Left ventricle myocardium inferior (tissue), 1 donor: ENCODE measurements at places on chromosomes 6 and 20.

GRCh38 chr20:44089987-44090674, 96.9 kb downstream of the JPH2 start:
- DNase-seq, result no peak

DNA sequence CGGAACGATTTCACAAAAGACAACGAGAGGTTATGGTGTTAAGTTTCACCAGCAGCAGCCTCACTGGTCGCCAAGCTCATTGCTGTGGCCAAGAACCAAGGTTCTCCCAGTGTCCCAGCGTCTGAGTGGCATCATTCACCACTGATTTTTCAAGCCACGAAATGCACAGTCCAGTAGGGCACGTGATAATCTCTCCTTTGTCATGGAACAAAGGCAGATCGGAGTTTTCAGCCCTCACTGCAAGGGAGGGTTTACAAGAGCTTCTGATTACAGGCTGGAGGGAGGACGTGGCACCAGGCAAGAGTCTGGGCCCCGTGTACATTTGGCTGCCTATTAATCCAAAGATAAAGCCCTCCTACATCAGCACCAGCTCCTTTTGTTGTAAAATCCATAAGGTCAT, 2.0 kb downstream of the CD24 start:
- DNase-seq, result no peak

DNA sequence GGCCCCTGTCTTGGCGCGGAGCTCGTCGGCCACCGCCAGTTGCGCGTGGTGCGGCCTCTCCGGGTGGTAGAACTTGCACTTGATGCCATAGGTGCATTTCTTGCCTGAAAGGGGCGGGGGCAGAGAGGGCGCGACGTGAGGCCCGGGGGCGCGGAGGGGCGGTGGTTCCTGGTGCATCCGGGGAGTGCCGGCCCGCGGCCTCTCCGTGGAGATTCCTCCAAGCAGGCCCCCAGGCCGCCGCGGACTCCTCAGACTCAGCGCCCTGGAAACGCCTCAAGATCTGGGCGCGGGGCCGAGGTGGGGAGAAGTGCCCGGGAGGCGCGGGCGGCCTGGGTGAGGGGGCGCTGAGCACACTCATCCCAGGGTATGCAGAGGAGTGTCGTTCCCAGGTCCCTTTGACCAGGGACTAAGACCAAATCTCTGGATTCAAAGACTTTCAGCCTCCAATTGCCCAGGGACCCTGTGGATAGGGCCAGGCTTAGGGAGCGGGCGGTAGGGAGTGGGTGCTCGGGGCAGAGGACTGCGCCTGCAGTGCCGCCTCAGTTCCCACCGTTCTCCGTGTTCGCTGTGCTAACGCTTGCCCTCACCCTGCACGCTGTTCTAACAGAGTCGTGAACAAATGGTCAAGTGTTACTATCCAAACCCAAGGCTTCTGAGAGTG, 33.3 kb downstream of the ZC3H12D start:
- DNase-seq, result peak; percentile 36

GRCh38 chr20:50350510-50351249, 159.5 kb upstream of the PTPN1 start:
- DNase-seq, result no peak

DNA sequence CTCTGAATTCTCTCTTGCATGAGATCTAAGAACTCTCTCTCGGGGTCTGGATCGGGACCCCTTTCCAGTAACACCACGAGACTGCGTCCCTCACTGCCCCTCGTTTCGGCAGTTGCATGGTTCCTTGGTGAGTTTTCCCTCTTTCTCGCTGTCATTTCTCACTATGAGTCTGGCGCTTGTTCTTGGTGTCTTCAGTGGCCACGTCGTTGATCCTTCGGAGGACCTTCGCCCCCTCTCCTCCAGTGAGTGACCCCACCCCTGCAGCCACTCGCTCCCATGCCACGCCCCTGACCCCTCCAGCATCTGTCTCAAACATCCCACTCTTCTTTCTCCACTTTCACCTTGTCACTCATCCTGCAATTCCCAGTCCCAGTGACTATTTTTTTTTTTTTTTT, 23.0 kb downstream of the SYNJ2 start:
- peak; percentile 11 for DNase-seq

GRCh38 chr6:79898076-79898475, 49.3 kb downstream of the ELOVL4 start:
- DNase-seq, result no peak

- no peak for DNase-seq
Measured at GRCh38 chr6:48747040-48747439, 636.0 kb upstream of the PTCHD4 start.

DNA sequence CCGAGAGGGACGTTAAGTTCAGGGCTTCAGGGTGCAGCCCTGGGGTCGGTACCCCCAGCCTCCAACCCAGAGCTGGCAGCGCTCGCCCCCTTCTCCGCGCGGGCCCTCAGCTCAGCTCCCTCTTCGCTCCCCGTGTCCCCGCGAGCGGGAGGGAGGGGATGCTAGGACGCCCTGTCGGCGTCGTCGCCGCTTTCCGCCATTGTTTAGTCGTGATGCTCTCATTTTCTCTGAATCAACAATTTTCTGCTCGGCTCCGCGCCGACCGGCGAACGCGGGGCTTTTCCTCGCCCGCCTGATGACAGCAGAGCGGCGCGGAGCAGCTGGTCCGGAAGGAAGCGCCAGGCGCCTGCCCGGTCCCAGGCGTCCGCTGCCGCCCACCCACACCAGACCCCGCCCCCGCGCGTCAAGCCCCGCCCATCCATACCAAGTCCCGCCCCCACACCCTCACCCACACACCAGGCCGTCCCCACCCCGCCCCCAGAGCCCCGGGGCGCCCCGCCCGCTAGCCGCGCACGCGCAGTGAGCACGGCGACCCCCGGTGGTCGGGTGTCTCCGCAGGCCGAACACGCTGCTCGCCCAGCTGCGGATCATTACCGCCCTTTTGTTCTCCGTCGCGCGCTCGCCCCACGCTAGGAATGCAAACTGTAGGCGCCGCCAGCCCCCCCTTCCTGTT, 50.1 kb upstream of the SLC32A1 start:
- no peak for DNase-seq

DNA sequence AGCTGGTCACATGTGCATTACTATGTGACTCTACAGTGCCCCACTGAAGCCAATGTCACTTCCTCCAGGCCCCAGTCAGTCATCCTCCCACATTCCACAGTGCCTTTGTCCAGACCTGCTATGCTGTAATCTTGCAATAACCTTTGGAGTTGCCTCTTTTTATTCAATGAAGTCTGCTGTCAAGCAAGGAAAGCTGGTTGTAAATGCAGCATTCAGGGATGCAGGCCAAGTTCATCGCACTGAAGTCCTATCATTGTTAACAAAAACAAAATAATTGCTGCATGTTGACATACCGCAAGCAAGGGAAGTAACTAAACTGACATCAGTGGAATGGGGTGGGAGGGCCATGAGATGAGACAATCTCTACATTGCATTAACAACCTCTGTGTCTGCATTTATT, 131.2 kb upstream of the CDYL start:
- no peak for DNase-seq

DNA sequence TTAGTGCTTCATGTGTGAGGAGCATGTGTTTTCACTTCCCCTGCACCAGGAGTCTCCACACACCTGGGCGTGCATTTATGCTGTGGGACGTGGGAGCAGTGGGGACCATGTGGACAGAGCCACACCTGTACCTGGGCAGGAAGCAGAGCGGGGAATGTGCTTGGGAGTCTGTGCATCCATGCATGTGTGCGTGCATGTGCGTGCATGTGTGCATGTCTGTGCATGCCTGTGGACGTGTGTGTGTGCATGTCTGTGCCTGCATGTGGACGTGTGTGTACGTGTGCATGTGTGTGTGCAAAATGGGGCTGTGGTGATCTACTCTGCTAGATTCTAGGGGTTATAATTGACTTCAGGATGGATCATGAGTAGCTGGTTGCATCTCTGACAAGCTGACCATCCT, 224.0 kb upstream of the GMDS start:
- DNase-seq, result no peak

- DNase-seq, result peak; percentile 90
Measured at GRCh38 chr6:29632789-29633533, at the start of gene GABBR1. GABBR1 (minus strand) TSS chr6:29633183; CDS start chr6:29632385, 798 bp downstream.

GRCh38 chr6:39377539-39377950, 55.0 kb upstream of the KCNK16 start:
- peak; percentile 28 for DNase-seq

DNA sequence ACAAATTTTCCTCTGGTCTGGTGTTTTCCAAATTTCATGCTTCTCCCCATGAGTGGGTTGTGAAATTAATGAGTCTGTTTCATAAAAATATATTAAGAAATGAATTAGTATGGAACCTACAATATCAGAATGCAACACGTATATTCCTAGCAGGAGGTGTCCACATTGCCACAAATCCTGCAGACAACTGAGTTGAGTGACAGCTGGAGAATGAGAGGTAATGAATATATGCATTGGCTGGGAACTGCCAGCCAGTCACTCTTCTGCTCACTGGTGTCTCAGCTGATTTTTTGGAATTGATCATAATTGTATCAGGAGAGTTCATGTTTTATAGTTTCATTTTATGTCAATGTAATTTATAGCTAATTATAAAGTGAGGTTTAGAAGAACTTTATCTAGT, 6.3 kb upstream of the ARFGEF3 start:
- DNase-seq, result no peak

DNA sequence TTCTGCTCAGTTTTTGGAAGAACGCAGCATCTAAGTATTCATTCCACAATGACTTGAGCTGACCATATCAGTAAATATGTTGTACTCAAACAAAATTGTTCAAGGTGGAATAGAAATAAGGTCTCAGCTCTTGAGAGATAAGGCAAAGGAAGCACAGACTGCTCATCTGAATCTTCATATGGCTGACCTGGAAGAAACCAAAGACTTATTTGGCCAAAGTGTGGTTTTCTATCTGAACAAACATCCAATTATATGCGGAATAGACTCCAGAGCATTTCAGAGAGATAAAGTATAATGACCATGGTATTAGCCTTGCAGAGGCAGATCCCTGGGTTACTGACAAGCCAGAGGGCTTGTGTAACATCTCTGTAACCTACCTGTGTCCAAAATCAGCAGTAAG, 308.7 kb downstream of the CD83 start:
- DNase-seq, result no peak

GRCh38 chr20:34559311-34560140, 1.0 kb downstream of the MAP1LC3A start:
- DNase-seq, result no peak

DNA sequence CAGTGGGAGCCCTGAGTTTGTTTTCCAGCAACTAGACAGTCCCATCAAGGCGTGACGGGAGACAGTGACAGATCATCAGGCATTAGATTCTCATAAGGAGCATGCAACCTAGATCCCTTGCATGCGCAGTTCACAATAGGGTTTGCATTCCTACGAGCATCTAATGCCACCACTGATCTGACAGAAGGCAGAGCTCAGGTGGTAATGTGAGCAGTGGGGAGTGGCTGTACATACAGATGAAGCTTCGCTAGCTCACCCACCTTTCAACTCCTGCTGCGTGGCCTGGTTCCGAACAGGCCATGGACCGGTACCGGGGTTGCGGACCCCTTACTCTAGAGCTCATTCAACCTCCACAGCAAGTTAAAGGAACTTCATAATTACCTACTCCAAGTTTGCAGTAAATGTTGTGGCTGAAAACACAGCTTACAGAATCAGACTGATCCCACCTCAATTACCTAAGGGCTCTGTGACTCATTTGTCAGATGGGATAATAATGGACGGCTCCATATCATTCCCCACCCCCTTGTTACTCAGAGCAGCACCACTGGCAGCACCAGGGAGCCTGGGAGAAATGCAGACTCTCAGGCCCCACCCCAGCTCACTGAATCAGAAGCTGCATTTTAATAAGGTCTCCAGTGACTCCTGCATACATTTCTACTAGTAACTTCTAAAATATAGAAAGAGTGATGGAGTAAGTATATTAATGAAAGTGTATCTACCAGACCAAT, 15.7 kb downstream of the PXMP4 start:
- no peak for DNase-seq

GRCh38 chr6:114151064-114151690, 180.2 kb upstream of the HDAC2 start:
- no peak for DNase-seq

- DNase-seq, result no peak
Measured at GRCh38 chr6:166529586-166529985, 56.9 kb downstream of the RAMACL start.

GRCh38 chr6:16754876-16755275, 6.4 kb downstream of the ATXN1 start:
- DNase-seq, result no peak

DNA sequence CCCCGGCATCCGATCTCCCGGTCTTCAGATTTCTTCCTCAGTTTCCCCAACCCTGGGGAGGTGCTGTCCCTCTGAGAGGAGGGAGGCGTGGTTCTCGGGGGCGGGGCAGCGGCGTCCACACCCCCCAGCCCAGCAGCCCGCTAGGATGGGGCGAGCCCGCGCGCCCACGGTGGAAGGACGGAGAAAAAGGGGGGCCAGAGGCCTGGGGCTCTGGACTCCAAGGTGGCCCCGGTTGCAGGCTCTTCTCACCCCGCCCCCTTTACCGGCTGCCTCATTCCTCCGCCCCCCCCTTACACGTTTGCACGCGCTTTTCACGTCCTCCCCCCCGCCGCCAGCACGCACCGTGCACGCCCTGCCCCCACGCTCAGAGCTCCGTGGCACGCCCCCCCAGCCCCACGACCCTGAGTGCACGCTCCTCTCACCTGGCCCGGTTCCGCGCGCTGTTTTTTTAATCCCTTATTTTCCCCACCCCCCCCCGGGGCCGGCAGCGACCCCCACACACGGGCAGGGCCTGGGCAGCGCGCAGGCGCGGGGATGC, 402 bp downstream of the ZBTB12 start:
- DNase-seq, result peak; percentile 69

GRCh38 chr20:50320005-50320900, 129.6 kb downstream of the CEBPB start:
- DNase-seq, result no peak

DNA sequence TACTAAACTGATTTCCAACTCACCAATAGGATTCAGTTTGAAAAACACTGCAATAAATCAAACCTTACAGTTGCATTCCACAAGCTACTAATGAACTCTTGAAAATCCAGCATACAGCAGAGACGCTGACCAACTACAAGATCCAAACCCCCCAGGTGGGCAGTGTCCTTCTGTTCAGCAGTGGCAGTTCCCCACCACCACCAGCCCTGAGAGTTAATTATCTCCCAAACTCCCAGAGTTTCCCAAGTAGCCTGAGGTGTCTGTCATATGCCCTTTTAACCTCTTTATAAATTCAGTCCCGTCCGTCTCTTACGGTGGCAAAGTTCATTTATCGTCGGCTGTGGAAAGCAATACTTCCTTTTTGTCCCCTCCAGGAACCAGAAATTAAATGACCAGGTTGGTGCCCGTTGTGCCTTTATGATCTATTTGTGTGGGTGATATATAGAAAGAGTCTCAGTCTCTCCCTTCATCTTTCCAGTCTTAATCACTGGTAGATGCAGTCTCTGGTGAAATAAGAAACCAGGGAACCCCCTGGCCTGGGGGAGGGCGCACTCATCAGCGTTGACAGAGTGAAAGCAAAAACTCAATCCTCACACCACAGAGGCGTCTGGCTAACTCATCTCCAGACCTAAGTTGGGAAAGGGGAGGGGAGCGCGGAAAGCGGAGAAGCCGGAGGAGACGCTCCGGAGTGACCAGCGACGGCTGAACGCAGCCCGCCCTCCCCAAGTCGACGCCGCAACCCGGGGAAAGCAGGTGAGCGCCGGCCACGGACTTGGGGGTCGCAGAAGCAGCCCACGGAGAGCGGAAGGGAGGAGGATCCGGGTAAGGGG, 717 bp downstream of the MRPL14 start:
- peak; percentile 30 for DNase-seq
